ENCODE measurements at places on chromosomes 1 and 21.

- DNase-seq: no peak
These were observed 69.9 kb downstream of the ATF6 start for GRCh38 chr1:161836018-161836417.

- DNase-seq: no peak
These were observed 338.4 kb downstream of the DISC1 start for GRCh38 chr1:231964961-231965360.

GRCh38 chr1:28067523-28068090 is 20.8 kb downstream of the EYA3 start:
- DNase-seq: no peak

GRCh38 chr1:59705466-59706302 is 109.1 kb upstream of the HOOK1 start:
- no peak for DNase-seq

GRCh38 chr1:161242313-161242712 is 4.3 kb upstream of the NR1I3 start:
- no peak for DNase-seq

DNA sequence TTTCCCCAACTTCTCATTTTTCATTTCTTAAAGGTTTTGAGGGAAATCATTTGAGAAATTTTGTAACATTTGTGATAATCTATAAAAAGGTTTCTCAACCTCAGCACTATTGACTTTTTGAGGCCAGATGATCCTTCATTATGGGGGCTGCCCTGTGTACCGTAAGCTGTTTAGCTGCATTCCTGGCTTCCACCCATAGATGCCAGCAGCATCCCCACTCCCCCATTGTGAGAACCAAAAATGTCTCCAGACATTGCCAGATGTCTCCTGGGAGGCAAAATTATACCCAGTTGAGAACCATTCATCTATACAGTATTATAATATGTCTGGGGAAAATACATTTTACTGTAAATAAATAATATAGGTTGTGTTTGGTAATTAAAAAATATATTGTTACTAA is 146.0 kb downstream of the PBX1 start:
- no peak for DNase-seq

GRCh38 chr1:78178816-78179215 is 133.1 kb downstream of the GIPC2 start:
- DNase-seq: no peak

DNA sequence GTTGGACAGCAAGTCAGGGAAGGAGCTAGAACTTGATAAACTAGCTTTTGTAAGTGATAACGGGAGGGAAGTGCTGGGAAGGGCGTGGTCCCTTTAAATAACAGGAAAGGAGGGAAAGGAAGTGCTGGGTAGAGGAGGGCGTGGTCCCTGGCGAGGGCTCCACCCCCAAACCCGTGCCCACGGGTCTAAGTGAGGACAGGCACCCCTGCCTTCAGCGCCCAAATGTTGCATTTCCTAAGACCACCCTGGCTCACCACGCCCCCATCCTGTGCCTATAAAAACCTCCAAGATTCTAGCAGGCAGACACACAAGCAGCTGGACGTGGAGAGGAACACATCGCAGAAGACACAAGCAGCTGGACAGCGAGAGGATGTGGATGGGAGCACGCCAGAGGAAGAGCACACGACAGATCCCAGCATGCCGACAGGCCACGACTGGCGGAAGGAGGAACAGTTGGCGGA is 58.5 kb downstream of the PALMD start:
- no peak for DNase-seq

GRCh38 chr1:180027949-180028445 is 73.4 kb downstream of the CEP350 start:
- no peak for DNase-seq

- DNase-seq: no peak
These were observed 42.0 kb downstream of the COL6A1 start for GRCh38 chr21:46023555-46023954.

DNA sequence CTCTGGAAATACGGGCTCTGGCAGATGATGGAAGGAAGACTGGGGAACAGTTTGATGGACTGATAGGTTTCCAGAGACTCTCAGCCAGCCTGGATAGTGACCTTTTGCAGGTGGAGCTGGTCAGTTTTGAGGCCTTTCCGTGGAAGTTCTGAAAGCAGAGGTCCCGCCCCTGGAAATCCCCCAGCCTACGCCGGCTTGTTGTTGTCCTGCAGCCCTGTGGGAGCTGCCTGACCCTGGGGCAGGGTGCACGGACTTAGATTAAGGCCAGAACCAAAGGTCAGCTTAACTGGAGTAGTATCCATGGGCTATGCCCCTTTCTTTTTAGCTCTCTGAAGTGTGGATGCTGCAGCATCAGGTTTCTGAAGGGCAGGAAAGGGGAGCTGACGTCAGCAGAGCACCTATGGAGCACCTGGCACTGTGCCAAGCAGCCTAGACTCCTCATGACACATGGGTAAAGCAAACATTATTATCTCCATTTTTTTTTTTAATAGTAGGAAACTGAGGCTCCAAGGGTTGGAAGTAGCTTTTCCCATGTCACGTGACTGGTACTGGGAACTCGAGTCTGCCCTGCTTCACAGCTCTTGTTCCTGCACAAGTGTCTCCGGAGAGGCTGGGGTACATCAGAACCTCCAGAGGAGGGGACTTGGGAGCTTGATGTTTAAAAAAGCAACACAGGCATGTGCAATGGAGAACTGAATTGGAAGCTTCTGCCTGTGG is 38.5 kb downstream of the IER5 start:
- no peak for DNase-seq

- no peak for DNase-seq
These were observed 38.2 kb downstream of the SELENOF start for GRCh38 chr1:86875722-86876121.

DNA sequence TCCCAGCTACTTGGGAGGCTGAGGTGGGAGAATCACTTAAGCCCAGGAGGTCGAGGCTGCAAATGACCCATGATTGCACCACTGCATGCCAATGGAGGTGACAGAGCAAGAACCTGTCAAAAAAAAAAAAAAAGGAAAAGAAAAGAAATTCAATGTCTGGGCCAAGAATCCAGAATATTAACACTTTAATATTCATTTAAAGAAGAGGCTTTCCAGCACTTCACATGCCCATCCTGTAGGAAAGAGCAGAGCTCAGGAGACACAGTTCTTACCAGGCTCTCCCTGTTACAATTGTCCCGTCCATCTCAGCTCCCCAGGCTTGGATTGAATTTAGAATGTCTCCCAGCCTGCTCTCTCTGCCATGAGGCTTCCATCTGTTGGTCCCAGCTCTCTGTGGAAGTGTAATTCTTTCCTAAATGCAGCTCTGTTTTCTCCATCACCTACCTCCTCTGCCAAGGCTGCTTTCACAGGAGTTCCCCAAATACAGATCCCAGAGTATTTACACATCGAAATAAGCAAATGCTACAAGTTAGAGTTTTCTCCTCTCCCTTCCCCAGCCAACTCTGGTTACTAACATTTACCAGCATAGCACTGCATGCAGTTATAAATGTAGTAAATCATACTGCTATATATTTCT is 116.6 kb upstream of the CDC42BPA start:
- DNase-seq: no peak

DNA sequence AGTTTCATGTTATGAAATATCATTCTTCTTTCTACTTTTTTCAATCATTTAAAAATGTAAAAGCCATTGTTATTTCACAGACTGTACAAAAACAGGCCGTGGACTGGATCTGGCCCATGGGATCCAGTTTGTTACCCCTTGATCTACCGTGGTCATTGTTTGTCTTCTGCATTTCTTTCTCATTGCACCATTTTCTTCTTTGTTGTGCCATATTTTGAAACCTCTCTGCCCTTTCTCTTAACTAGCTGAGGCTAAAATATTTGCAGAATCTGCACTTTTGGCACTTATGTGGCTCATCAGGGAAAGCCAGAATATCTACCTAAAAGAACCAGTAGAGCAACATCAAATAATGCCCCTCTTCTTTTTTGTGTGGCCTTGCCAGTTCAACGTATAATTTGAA is 50.5 kb downstream of the DNAJC6 start:
- DNase-seq: no peak

- no peak for DNase-seq
These were observed 6.4 kb upstream of the GSTM4 start for GRCh38 chr1:109649491-109649914.

DNA sequence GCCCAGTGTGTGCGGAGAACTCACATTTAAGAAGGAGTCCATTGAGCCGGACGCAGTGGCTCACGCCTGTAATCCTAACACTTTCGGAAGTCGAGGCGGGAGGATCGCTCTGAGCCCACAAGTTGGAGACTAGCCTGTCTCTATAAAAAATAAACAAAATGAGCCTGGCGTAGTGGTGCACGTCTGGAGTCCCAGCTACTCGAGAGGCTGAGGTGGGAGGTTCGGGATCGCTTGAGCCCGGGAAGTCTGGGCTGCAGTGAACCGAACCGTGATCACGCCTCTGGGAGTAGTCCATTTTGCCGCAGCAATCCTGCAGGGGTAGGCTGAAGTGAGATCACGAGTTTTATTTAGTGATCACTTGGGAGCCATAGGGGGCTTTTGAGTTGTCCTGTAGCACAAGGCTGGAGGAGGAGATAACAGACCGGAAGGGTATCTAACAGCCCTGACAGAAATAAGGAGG is 497 bp upstream of the FUCA1 start:
- no peak for DNase-seq

DNA sequence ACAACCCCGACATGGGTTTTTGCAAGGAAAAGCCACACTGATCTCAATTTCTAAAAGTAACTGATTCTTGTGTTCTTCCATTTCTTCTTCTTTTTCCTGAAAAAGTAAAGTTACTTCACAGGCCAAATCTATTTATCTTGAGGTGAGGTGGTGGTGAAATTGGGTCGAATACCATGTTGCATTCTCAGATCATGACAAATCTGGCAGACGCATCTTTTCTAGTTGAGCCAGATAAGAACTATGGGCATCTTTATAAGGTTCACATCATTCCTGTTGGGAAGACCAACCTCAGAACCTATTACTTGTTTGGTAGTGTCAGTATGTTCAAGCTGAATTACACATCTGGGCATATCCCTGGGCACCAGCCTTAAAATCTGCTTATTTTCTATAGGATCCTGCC is 78.6 kb upstream of the USP25 start:
- DNase-seq: no peak

DNA sequence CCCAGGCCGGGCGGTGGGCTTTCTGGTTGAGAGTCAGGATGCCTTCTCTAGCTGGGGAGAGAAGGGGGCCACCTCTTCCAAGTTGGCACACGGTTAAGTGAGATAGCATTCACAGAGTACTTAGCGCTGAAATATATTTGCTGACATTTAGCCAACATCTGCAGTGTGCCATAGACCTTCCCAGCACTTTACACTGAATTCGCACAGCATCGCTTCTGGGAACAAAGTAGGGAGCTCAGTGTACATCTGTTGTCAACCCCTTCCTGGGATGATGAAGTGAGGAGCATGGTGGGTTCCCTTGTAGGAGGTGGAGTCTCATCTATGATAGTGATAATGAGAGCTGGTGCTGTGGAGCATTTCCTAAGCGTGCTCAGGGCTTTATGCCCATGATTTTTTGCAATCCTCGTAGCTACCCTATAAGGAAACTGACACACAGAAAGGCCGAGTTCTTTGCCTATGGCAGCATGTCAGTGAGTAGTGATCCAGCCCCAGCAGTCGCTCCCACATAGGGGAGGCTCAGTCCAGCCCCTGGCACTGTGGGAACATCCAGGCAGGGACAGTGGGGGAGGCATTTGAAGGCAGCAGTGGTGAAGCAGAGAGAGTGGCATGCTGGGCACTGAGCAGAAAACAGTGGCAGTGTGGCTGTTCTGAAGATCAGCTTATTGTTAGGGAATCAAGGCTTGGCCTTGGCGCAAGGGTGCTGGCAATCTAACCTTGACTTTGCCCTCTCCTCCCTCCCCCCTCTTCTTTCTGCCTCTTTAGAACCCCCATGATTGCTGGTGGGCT is 176.2 kb downstream of the PGBD5 start:
- no peak for DNase-seq

DNA sequence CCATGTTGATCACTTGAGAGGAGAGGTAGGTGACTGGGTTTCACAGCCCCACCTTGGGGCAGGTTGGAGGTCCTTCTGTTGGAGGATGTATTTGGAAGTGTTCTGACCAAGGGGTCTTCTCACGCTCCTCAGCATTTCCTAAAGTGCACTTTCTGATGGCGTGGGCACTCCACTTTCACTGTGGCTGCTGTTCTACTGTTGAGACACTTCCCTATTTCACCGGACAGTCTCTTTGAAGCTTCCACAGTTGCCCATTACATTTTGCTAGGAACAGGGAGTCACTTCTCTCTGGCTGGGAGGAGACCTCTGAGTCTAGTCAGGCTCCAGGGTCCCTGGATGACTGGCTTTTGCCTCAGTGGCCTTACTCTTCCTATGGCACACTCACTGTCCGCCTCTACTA is 180.0 kb upstream of the LMO4 start:
- DNase-seq: no peak

- no peak for DNase-seq
These were observed 373.5 kb downstream of the KIF26B start for GRCh38 chr1:245528258-245528635.

- no peak for DNase-seq
These were observed 486.7 kb downstream of the SMYD3 start for GRCh38 chr1:246020211-246020954.

DNA sequence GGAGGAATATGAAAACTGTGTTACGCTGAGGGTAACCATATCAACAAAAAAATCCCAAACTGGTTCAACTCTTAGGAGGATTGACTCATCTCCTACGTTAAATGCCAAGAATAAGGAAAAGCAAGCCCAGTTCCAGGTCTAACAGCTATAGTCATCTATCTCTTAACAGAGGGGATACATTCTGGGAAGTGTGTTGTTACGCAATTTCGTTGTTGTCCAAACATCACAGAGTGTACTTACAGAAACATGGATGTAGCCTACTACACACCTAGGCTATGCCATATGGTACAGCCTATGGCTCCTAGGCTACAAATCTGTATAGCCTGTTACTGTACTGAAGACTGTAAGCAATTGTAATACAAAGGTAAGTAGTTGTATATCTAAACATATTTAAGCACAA is 23.2 kb upstream of the LRRC52 start:
- no peak for DNase-seq

GRCh38 chr1:207815913-207816291 is 64.0 kb downstream of the CD46 start:
- DNase-seq: peak; percentile 35

- no peak for DNase-seq
These were observed 13.0 kb downstream of the SESN2 start for GRCh38 chr1:28272215-28272852.

DNA sequence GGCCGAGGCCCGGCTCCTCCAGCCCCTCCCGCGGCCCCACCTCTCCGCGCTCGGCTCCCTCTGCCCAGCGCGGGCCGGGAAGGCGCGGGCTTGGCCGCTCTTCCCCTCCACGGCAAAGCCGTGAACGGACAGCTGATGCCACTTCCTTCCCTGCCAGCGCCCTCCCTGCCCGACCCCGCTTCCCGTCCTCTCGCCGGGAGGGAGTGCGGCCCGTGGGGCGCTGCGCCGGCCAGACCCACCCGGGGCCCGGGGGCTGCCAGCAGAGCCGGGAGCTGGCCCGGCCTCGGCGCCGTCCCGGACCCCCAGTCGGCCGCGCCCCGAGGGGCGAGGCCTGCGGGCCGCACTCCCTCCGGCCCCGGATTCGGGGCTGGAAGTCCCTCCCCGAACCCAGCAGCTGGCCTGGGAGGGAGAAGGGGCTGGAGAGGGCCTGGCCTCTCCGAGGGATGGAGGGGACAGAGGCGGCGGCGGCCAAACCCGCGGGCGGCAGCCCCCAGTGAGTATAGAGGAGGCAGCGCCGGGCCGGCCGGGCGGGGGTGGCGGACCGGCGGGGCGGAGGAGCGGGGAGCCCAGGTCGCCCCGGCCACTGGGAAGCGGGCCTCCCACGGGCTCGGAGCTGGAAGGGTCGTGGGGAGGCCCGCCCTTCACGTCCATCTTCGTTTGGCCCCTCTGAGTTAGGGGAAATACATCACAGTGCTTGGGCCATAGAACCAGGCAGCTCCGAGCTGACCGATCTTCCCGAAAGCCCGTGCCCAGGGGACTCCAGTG is at the start of gene KIAA1614:
TSS of gene KIAA1614 (plus strand) at position 97 of the 765 bp plus-strand sequence. CDS start at position 444, 347 bp downstream.
- no peak for DNase-seq

- no peak for DNase-seq
These were observed 797.6 kb downstream of the ADGRL2 start for GRCh38 chr1:82598337-82598736.
